Amniotic epithelial cell (primary cell): ENCODE measurements at places on chromosomes 4 and X.
A peak's percentile ranks its signal among the peaks of the same experiment; 100 is the strongest.

GRCh38 chr4:147060151-147060931 lies 114.7 kb upstream of the TTC29 start:
- DNase-seq, result peak; percentile 97

GRCh38 chr4:88396681-88397080 lies 18.0 kb downstream of the HERC6 start:
- no peak for DNase-seq

DNA sequence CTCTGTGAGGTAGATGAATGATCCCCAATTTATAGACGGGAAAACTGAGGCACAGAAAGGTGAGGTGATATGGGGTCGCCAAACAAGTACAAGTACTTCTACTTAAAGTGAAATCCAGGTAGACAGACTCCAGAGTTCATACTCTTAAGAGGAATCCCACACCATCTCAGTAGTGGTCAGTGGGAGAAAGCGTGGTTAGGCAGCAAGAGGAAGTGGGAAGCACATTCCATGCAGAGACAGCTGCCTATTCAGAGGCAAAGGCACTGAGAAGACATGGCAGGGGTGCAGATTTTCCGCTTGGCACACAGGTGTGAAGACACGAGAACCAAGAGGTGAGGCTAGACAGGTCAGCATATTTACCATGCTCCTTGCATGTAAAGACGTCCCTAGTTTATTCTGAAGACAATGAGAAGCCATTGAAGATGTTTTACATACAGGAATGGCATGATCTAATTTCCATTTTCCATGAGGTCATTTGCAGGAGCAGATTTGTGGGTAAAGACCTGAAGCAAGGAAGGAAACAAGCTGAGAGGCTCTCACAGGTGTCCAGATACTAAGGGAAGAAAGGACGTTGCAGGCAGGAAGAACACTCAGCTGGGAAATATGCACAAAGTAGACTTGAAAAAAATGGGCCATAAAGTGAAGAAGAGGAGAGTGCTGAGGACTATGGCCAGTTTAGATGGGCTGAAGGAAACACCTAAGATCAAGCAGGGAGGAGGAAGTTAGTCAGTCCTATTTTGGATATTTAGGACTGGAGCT lies 17.3 kb upstream of the CLNK start:
- peak; percentile 52 for DNase-seq

GRCh38 chrX:119406776-119407175 lies 7.6 kb downstream of the SLC25A43 start:
- peak; percentile 27 for DNase-seq

DNA sequence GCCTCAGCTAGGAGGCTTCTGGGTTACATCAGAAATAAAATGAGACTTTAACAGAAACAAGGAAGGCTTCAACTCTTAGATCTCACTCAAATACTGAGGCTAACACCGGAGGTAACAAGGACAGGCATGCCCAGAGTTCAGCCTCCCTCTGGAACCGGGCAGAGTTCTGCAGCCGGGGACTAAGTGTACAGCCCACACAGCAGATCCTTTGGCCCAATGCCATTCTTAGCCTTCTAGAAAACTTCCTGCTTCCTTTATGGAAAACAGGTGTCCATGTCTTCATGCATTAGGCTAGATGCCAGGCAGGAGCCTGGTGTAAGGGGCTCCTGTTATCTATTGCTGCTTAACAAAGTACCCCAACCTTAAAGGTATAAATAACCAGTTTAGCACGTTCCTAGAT lies 369.7 kb downstream of the BCOR start:
- DNase-seq, result peak; percentile 16

- peak; percentile 89 for DNase-seq
Measured at GRCh38 chr4:151231915-151232595, 44.9 kb upstream of the PRSS48 start.

DNA sequence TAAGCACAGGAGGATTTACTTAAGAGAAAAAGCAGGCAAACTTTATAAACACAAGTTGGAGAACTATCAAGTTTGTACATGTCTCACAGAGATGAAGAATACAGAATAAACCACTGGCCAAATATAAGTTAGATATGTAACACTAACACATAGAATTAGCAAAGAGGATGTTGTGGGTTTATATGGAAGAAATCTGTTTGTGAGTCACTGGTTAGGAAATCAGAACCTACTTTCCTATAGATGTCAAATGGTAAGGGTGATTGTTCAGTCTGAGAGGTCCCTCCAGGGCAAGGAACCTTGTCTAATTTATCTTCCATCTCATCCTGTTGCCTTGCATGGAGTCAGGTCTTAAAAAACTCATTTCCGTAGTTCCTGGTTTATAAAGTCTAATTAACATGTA lies 14.8 kb upstream of the ART3 start:
- DNase-seq, result peak; percentile 3

- DNase-seq, result peak; percentile 9
Measured at GRCh38 chrX:16258882-16259281, 91.6 kb downstream of the MAGEB17 start.

DNA sequence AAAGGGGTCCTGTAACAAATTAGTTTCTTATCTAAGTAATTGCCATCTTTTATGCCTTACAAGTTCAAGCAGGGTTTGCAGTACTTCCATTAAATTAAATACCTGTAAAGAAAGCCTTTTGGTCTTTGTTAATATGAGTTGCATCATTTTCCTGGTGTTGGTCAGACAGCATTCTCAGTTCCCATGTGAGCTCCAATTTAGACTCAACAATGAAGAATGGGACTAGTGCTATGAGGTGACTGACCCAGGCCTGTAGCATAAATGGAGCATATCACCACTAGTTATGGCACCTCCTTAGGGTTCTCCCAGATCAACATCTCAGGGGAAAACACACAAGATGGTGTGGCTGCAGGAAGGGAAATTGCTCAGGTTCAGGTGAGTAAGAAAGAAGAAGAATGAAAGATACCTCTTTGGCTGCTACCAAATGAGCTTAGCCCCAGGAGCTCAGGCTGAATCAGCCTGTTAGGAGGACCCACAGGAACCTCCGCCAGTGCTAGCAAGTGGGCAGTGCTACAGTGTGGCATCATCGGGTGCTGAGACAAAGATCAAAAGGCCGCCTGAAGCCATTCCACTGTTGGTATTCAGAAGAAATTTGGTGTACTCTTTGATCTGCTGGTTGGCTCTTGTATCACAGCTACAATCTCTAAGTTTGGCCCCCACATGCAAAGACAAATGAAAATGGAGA lies 1.8 kb downstream of the TTC29 start:
- peak; percentile 55 for DNase-seq

GRCh38 chrX:45309801-45310200 lies 109.1 kb upstream of the DIPK2B start:
- no peak for DNase-seq

- DNase-seq, result no peak
Measured at GRCh38 chrX:45540181-45540580, 339.5 kb upstream of the DIPK2B start.

DNA sequence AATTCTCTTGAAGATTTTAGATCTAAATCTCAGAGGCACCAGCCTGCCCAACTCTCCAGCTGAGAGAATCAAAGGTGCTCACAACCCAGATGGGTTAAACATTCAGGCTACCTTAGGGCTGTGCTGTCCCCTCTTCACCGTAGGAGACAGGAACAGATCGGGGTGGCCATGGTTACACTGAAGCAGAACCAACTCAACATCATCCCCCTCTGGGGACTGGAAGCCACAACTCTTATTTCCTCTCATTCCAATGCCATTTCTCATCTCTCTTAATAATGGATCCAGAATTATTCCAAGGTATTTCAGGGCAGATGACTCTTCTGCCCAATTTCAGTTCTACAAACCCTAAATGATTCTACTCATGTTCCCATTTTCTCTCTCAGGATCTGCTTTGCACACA lies 109.7 kb downstream of the NKX6-1 start:
- no peak for DNase-seq

DNA sequence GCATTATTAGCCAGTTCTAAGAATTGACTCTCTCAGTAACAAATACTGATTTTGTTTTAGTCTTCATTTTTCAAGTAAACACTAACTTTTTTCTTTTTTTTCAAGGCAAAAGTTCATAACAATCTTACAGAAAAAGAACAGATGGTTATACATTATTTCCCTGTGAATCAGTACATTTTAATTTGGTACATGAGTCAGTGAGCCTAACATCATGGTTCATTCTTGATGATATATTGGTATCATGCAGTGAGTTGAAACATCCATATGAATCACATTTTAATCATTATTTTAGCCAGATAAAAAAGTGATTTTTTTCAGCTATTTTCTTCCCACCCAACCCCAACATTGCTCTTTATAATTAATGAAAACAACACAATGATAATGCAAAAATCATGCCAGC lies 184.3 kb upstream of the TACR3 start:
- no peak for DNase-seq

- no peak for DNase-seq
Measured at GRCh38 chrX:111649638-111650037, 31.3 kb upstream of the ALG13 start.

DNA sequence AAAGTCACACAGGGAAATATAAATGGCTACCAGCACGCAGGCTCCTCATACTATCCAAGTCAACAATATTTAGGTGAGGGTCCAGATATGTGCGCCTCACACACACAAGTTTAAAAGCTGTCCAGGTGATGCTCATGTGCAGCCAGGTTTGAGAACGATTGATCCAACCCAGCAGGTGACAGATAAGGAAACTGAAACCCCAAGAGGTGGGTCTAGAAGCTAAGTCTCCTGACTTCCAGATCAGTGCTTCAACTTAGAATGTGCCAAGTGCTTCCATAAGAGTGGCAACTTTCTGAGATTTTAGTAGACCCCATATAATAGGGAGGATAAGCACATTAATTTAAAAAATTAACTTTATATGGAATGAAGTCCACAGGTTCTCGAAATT lies 54.4 kb upstream of the NAP1L5 start:
- no peak for DNase-seq

DNA sequence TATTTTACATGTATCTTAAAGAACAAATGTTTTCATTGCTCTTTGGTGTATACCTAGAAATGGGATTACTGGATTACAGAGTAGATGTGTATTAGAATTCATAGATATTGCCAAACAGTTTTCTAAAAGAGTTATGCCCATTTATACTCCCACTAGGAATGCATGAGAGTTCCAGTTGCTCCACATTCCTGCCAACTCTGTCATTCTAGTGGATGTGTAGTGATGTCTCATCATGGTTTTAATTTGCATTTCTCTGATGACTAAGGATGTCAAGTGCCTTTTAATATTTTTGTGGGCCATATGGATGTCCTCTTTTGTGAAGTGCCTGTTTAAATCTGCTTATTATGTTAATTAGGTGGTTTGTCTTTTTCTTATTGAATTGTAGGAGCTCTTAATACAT lies 65.6 kb upstream of the BMP2K start:
- peak; percentile 44 for DNase-seq

GRCh38 chr4:108730579-108730978 lies 32.3 kb downstream of the ETNPPL start:
- DNase-seq, result no peak

DNA sequence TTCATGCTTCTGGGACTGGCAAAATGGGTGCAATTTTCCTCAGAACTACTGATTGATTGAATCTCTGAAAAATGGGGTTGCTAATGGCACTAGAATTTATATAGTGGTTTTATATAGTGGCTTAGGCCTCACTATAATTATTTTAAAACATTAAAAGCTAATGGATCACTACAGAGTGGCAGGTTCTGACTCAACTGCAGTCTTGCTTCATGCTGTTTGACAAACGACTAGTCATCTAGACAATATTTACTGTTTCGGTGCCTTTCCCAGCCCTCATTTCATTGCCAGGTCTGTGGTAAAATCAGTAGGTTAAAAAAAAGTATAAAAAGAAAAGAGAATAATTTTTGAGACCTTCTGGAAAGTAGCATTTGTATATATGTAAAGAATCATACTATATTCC lies 352.8 kb upstream of the ATOH1 start:
- peak; percentile 17 for DNase-seq

DNA sequence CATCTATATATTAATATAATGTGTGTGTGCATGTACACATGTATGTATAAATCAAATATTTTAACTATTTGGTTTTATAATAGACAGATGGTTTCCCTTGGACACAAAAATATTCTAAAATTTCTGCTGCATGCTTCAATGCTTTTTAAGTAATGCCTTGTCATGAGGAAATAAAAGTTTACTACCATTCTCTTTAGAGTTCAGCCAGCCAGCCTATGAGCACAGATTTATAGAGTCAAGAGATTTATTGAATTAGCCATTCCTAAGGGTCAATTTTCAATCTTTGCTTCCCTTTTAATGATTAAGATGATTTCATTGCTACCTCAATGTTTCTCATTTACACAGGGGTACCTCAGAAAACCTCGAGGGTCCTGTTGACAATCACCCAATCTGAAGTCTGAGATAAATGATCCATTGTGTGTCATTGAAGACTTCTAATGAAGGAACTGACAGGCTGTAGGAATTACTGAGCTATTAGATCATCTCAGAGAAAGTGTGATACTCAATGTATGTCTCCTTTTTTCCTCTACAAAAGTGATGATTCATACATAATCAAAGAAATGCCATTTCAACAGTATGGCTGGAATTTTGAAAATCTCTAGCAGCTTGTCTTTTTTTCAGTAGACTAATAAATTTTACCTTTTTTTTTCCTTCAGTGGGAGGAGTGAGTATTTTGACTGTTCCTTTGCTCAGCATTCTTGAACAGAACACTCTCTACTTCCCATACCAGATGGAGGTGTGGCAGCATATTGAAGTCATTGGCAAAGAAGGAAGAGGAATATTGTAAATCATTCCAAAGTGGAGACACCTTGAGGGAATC lies 222.6 kb upstream of the PCDH18 start:
- peak; percentile 20 for DNase-seq

DNA sequence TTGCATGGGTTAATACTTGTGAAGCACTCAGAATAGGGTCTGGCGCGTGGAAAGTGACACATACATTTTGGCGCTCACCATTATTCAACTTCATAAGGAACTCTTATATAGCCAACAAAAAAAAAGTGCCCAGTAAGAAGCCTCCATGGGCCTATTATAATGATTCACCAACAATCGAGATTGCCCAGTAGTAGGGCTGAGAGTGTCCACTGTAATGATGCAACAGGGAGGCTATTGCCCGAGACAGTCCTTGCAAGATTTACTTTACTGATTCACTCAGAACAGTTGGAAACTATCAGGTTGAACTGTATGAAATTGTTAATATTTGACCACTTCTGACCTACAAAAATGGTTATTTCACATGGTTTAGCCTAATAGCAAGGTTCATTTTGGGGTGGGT lies 86.0 kb downstream of the PJA1 start:
- peak; percentile 34 for DNase-seq

DNA sequence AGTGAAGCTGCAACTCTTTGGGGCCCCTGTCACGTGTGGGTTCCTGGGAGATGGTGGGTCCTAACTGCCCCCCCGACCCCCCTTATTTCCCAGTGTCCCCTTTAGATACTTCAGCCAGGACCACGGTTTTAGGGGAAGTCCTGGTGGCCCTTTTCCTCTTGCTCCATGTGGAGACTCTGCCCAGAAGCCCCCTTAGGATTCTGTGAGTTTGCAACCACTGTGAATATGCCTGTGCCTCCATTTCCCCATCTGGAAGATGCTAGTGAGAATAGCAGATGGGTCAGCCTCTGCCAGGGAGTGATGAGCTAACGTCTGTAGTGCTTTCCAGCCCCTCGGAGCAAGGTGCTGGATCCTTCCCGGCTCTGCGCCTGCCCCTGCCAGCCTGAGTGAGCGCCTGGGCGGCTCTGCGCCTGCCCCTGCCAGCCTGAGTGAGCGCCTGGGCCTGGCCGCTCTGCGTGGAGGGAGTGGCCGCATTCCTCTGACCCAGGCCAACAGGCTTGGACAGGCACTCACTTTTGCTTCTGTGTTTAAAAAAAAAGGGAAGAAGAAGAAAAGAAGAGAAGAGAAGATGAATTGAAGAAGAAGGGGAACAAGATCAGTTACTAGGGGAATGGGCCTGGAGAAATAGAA lies 6.7 kb upstream of the CITED1 start:
- DNase-seq, result no peak
